ENCODE measurements at places on chromosomes 12 and 14.

DNA sequence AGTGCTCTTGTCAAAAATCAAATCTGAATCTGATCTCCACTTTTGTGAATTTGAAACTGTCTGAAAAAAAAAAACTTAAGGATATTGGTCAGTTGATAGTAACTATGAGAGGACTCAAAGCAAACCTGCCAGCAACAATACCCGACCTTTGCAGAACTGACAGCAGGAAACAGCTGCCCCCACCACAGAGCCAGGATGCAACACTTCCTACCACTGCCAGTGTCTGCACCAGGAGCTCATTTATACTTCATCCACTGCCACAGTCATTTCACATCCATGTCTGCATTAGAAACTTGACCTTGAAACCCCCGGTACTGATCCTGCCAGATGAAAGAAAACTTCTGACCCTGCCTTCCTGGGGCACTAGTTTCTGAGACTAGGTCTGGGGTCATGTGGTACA, 27.4 kb upstream of the RXYLT1 start:
- no peak for DNase-seq

GRCh38 chr12:55797068-55797467, 20.5 kb downstream of the SARNP start:
- DNase-seq, result peak; percentile 37

DNA sequence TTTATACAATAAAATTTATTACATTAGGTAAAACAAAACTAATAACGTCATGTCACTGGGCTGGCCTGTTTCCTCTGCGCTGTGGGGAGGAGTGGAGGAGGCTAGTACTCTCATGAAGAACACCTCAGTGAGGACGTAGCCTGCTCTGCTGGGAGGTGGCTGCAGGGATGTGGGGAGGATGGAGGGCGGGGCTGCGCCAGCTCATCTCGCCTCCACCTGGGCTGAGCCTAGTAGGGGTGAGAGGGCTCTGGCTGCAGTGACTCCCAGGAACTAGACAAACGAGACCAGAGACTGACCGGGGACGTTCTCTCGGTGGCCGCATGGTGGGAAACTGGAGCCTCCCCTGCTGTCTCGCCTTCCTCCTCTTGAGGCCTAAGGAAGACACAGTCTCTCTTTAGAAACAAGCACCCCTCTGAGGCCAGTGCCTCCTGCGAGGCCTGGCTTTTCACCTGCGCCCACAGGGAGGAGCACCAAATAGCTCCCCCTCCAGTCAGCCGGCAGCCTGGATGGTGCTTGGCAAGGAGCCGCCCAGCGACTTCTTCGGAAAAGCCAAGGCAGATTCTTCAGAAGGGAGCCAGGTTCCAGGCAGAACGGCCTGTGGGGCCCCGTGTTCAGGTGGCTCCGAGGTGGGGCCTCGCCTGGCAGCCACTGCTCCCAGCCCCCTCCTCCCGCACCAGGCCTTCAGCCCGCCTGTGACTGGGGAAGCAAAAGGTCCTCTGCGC, 62.4 kb downstream of the PLEKHG3 start:
- DNase-seq, result no peak

DNA sequence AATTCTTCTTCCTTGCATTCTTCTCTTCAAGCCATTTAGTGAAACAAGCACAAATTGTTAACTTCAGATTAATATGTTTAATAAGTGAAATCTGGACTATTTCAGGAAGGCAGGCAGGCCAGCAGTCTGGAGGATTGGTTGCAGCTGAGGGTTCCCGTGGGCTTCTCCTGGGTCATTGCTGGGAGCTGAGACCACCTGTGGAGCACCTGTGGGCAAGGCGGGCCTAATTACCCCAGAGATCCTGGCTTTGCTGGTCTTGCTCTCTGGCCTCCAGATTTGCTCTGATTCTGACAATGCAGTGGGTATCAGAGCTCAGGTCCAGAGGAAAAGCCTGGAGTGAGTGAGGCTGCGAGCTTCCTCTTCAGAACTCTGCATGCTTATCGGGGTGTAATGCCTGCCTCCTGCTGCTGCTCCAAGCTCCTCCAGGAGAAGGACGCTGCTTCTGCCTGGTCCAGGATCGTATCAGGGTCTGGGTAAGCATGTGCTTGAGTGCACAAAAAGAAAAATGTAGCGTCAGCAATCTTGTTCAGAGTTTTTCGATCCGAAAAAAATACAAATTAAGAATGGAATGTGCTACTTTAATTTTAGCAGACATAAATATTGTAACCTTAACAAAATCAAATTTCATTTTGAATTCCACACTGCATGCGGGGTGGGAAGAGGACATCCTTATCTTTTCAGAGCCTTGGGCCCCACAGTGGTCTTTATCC, 93.8 kb downstream of the TMEM30B start:
- DNase-seq, result no peak

DNA sequence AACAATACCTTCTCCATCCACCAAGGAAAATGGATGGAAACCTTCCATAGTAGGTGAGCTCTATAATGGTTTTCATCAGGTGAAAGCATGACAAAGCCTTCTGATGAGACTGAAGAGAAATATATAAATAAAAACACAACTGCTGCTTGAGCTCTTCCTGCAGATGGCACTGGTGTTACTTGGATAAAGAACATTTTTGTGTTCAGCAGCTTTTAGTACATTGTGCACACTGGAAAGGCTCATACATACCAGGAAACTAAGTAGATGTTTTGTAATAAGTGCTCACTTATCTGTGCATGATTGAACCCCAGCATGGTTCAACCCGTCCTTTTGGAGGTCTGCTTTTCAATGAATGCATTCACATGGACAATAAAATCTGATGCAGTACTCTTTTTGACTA, 357.3 kb upstream of the MIS18BP1 start:
- DNase-seq, result peak; percentile 17

GRCh38 chr12:52469853-52470252, 3.8 kb downstream of the KRT6C start:
- no peak for DNase-seq

DNA sequence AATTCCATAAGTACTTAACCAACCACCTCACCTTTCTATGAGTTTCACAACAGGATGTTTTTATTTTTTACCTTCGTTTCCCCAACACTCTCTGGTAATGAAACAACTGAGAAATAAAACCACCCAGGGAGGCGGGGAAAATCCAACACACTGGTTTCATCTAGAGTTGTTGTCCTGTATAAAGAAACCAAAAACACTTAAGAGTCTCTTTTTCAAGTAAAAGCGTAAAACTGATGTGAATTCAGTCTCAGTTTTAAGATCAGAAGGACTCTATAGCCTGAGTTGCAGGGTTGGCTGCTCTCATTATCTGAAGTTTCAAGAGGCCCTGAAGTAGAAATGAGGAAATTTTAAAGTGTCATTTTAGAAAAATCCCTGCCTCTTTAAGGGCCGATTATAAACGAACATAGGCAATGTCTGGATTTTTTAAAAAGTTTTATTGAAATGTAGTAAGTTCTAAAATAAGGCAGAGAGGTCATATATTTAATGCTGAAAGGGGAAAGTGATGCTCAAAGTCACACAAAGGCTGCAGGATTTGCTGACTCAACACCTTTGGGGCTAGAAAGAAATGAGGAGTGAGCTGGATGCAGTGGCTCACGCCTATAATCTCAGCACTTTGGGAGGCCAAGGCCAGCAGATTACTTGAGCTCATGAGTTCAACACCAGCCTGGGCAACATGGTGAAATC, 27.2 kb downstream of the HIGD1C start:
- no peak for DNase-seq

DNA sequence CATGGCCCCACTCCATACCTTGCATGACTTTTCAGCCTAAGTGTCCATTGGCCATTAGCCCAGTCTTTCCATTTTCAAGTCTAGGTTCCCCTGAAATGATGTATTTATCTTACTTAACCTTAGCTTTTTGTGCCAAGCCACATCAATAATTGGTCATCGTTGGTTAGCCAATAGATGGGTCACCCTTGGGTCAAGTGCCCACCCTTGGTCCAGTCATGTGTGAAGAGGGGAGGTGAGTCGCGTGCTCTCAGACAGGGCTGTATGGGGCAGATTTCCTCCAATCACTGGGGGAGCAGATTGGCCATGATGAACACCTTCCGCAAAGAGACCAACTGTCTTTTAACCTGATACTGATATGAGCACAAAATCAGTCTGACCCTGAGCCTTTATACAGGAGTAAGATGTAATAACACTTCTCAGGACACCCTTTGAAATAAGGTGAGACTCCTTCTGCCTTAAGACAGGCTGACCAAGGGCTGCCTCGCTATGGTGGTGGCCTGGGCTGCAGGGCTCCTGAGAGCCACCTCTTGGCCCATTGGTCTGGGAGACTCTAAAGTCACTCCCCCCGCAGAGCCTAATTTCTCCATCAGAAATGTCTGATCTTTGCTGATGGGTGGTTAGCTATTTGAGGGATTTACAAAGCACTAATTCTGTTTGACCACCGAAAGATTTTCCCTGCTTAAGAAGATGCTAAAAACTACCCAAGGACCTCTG, 143.2 kb downstream of the ZFP36L1 start:
- DNase-seq, result no peak

DNA sequence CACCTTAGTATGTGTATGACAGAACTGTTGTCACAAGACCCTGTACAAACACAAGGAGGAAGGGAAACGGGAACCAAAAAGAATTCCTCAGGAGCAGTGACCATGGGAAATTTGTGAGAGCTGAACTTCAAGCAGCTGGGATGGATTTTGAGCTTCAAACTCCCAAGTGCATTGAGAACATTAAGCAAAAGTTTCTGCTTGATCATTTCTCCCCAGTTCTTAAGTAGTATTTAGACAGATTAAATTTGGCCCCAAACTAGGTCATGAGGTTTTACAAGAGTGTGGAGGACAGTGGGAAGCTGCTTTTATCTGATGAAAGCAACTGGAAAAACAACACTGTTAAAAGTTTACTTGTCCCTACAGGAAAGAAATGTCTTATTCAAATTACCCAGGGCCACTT, 206.0 kb upstream of the DCN start:
- no peak for DNase-seq

- no peak for DNase-seq
Measured at GRCh38 chr14:96512602-96513397, 10.6 kb downstream of the PAPOLA start.

DNA sequence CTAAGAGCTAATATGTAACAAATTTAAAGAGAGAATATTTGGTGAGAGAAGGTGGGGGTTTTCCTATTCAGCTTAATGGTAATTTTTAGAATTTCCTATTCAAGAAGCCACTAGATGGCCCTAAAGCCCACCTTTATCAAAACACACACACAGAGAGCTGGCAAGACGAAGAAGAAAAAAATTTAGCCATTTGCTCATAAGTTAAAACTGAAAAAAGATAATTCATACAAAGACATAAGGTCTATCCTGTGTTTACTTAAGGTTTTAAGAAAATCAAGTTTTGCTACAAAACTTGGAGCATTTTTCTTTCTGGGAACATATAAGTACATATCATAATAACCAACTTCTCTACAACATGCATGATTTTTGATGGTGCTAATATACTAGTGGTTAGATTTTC, 46.8 kb upstream of the PCED1B start:
- DNase-seq, result no peak

DNA sequence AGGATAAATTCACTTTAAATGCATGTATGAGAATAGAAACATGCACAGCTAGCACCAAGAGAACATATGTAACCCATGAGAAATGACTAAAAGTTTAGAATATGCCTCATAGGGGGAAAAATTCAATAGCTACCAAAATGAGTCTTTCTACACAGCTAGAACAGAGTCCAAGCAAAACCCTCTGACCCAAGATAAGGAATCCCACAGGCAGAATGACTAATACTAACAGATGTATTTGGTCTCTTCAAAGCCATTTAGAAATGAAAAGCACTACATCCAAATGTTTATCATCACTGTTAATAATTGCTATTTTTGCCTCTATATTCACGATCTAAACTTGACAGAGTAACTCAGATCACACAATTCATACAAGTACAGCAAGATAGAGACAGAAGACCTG, 44.0 kb downstream of the KICS2 start:
- DNase-seq, result no peak

- DNase-seq, result no peak
Measured at GRCh38 chr14:93914278-93914677, 12.9 kb upstream of the FAM181A start.

DNA sequence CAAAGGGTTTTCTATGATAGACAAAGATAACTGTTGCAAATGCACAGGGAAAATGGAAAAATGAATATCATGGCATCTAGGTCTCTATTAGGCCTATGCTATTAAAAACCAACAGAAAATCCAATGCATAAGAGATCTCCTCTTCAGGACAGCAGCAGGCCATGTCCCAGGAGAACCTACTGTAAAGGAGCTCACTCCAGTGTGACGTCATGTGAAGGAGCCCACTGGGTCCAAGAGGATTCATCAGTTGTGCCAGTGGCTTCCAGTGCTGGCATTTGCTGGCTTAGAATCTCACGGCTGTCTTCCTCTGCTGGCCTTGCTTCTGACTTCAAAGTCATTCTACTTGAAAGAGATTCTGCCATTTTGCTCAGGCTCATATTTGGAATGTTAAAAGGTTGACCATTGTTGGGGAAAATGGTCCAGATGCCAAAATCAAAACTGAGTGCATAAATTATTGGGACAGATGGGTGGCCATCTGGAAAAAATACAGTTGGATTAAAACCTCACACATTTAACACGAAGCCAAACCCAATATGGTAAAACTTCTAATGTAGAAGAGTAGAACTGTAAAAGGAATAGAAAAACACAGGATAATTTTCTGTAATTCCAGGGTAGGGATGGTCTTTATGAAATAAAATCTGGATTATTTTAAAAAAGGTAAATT, 75.4 kb upstream of the ARID2 start:
- no peak for DNase-seq

- DNase-seq, result no peak
Measured at GRCh38 chr14:81561084-81561775, 27.6 kb upstream of the SEL1L start.

DNA sequence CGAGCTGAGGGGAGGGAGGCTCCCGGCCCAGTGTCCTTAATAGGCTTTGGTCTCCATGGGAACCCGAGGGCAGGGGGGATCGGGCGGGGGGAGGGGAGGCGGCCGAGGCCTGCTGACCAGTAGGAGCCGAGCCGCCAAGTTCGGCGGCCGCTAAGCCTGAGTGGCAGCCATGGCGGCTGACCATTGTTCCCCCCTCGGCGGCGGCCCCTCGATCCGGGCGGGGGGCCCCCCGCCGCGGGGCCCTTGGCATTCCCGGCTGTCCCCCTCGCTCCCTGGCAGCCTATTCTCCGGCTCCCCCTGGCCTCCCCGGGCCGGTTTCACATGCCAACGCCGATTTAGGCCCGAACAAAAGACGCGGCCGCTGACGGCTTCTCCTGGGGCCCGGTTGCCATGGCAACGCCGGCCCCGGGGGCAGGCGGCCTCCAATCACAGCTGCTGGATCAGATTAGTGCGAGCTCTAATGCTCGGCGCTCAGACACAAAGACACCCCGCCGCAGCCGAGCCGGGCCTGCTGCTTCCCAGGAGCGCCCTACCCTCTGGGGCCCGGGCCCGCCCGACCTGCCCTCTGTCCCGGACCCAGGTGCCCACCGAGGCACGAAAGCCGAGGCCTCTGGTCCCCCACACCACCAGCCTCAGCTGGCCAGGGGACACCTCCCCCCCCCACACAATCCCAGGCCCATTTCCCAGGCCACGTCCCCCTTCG, 7.3 kb downstream of the MSI1 start:
- DNase-seq, result peak; percentile 99

DNA sequence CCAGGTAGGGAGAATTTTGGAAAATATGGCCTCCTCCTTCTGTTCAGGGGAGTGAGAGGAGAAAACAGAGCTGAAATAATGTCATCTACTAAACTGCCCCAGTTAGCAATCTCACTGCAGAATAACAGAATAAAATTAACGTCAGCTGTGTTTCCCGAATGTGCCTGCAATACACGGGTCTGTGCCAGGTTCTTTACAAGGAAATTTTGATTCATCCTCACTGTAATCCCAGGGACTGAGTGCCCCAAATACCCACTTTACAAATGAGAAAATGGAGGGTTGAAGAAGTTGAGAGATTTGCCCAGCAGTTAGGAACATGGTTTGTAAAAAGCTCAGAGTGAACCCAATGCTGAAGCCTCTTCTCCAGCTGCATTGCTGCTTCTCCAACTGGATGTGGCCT, 21.3 kb upstream of the SERPINA6 start:
- no peak for DNase-seq
